ENCODE measurements at places on chromosomes 2 and 18.

DNA sequence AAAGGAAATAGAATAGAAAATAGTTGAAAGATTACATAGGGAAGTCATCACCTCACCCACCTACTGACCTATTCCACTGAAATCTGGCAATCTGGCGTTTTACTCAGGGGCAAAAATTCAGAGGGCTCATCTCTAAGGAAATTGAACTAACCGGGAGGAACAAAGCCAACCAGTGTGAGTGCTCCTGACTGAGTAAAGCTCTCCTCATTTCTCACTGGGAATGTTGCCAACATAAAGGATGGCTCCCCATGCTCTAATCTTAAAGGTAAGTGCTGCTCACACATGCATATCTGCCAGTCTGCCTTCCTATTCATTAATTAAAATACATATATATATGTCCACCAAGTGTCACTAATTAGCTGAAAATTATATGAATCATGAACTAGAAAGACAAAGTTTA lies 13.5 kb upstream of the DOK6 start:
- no peak for DNase-seq

- DNase-seq: peak; percentile 84
Measured at GRCh38 chr18:62026586-62026985, 133.8 kb upstream of the RNF152 start.

GRCh38 chr2:241300000-241300399 lies 15.5 kb downstream of the HDLBP start:
- DNase-seq: no peak

- no peak for DNase-seq
Measured at GRCh38 chr18:986051-986450, 81.4 kb downstream of the ADCYAP1 start.

DNA sequence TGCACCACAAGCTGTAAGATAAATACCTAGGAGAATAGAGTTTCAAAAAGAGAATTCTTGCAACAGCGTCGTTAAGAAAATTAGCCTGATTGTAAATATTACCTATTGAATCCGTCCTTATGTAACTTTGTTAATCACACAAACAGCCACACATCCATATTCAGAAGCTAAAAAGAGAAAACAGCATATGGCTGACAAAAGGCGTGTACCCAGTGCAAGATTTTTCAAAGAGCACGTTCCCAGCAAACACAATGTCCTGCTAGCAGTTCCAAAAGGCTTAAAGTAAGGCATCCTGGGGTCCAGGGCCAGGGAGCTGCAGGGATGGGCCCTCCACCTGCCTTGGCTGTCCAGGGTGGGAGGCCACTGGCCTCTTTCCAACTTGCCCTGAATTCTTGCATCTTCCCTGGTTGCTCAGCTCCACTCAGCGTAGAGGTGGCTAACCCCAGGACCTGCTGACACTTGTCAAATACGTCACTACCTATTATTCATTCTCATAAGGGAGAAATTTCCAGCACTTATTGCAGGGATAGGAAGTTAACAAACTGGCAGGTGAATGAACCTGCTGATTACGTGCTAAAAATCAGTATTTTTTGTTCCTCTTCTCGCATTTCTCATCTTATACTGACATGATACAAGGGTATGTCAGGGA lies 102.1 kb upstream of the NEDD4L start:
- DNase-seq: peak; percentile 96

GRCh38 chr2:240573071-240573515 lies 4.8 kb downstream of the RNPEPL1 start:
- no peak for DNase-seq

GRCh38 chr2:225534697-225535096 lies 135.2 kb downstream of the NYAP2 start:
- no peak for DNase-seq

DNA sequence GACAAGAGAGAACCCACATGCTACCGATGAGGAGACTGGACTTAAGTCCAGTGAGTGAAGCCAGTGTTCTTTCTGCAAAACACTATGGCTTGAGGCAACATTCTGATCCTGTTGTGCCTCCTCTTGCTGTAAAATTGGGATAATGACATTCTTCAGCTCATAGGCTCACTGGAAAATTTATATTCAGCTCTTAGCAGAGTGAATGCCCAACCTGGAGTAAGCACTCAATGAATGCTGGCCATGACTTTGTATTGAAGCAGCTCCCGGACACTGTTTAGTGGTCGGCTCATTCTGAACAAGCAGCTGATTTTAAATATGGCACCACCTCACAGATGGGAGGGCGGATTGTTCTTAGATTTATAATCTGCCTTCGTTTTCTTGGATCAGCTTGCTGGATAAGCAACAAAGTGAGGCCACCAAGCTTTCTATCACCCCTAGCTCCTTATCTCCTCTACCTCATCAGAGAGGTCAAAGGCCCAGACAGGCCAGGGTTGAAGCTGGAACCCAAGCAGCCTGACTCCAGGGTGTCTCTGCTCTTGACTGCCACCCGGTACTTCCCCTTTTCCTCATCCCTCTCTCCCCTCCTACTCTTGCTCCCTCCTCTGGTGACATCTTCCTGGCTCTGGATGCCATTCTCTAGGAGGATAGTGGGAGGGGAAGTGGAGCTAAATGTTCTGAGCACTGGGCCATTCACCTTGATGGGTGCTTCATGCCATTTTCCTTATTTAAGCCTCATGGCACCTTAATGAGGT lies 11.5 kb downstream of the SLC9A4 start:
- DNase-seq: no peak

DNA sequence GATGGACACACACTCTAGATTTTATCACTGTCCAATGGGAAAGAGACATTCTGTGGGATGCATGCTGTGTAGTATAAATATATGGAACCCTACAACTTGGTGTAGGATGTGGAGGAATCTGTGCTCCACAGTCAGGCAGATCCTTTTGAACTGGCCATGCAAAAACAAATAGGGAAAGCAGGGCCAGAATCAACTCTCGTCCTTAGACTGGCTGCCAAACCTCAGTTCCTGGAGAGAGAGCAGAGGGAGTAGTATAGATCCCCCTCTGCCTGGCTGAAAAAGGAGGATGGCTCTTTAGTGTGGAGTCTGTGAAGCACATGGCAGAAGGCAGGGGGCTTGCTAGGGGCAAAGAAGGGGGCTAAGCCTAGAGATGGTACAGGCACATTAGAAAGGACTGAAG lies 84.7 kb downstream of the LYPD6 start:
- DNase-seq: no peak

DNA sequence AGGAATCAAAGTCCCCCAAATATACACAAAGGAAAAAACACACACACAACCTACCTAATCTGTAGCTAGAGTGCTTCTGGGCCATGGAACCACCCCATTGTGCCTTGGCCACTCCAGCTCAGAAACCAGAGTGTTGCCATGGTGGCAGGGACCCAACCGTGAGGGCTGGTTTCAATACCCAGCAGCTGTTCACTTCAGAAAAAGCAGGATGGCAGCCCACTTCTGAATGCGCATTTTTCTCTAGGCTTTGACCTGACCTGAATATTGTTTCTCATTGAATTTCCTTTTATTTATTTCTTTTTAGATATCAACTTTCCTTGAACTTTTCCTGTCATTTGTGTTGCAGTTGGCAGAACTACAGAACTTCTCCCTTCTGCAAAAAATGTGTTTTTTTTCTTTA lies 43.0 kb upstream of the EHBP1 start:
- no peak for DNase-seq

- DNase-seq: no peak
Measured at GRCh38 chr18:70287731-70288130, 1.1 kb upstream of the SOCS6 start.

- no peak for DNase-seq
Measured at GRCh38 chr18:26356045-26356785, 130.0 kb downstream of the TAF4B start.

GRCh38 chr2:60066096-60066839 lies 487.2 kb downstream of the BCL11A start:
- no peak for DNase-seq

GRCh38 chr2:101380376-101380775 lies 6.9 kb downstream of the CREG2 start:
- DNase-seq: peak; percentile 93

- no peak for DNase-seq
Measured at GRCh38 chr2:24343225-24343882, 17.0 kb downstream of the ITSN2 start.

DNA sequence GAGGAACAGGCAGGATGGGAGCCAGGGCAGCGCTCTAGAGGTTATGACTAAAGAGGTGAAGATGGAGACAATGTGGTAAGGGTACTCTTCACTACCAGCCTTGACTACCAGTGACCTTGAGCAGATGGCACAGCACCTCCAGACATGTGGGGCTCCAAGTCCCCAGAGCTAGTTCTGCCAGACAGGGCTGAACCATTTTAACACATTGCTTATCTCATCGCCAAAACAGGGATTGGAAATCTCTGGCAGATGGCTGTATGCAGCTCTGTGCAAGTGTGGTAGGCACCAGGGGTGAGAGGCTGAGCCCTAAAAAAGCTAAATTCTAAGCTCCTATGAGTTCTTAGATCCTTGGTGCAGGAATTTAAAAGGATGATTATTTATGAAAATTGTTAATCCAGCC lies 41.3 kb downstream of the FSHR start:
- no peak for DNase-seq

- DNase-seq: peak; percentile 37
Measured at GRCh38 chr2:202237787-202238233, 587 bp downstream of the SUMO1 start.

DNA sequence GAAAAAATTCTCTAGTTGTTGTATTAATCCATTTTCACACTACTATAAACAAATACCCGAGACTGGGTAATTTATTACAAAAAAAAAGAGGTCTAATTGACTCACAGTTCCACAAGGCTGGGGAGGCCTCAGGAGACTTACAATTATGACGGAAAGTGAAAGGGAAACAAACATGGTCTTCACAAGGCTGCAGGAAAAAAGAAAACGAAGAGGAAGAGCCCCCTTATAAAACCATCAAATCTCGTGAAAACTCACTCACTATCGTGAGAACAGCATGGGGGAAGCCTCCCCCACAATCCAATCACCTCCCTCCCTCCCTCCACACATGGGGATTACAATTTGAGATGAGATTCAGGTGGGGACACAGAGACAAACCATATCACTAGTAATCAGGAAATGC lies 61.7 kb upstream of the SPTBN1 start:
- no peak for DNase-seq

GRCh38 chr2:72124376-72124775 lies 23.3 kb downstream of the CYP26B1 start:
- DNase-seq: no peak

DNA sequence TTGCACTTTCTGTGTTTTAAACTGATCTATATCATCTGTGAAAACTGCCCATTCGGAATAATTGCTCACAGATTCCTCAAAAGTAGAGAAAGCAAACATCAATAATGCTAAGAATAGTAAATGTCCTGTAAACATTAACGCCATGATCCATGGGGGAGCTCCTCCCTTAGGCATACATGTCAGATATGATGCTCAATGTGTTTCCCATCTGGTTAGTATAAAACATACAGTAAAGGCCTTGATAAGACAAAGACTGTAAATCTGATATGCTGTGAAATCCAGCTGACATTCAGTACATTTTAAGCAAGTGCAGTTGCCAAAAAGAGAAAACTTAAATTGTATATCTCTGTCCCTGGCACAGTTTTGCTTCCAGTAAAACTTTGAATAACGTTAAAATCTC lies 2.1 kb downstream of the DSEL start:
- no peak for DNase-seq

DNA sequence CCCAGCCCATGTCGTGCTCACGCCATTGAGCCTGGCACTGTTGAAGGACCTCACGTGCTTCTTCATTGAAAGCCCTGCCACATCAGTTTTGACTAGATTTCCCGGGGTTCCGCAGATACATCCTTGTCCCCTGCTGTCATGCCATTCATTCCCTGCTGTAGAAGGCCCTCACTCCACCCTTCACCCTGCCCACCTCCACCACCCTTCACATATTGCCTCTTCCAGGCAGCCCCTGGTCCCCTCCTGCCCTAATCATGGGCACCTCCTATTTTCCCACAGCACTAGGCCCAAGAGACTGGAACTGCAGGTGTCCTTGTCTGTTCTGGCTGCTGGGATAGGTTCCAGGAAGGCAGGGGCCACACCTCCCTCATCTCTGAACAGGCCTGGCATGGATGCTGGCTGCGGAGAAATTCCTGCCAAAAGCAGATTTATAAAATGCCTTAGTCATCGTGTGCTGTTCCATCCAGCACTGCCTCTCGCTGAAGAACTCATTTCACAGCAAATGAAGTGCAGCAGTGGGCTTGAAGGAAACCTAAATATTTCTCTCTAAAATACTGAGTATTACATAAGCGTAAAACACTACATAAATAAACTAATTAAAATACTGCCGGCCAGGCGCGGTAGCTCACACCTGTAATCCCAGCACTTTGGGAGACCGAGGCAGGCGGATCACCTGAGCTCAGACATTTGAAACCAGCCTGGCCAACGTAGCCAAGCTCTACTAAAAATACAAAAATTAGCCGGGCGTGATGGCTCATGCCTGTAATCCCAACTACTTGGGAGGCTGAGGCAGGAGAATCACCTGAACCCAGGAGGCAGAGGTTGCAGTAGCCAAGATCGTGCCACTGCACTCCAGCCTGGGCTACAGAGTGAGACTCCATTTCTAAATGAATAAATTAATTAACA lies 38.4 kb downstream of the EIF4E2 start:
- DNase-seq: peak; percentile 80

DNA sequence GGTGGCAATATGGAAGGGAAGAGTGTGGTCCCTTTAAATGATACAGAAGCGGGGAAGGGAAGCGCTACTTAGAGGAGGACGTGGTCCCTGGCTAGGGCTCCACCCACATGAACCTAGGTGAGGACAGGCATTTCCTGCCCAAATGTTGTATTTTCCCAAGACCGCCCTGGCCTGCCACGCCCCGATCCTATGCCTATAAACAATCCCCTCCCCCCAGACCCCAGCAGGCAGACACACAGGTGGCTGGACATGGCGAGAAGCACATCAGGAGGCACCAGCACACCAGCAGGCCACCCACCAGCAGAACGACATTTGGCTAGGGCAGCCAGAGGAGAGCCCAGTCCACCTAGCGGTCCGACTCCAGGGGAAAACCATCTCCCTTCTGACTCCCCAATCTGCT lies 47.2 kb downstream of the METTL8 start:
- DNase-seq: no peak

- peak; percentile 86 for DNase-seq
Measured at GRCh38 chr18:28065031-28065792, 111.7 kb downstream of the CDH2 start.

GRCh38 chr2:20363578-20363977 lies 12.9 kb upstream of the PUM2 start:
- DNase-seq: no peak

DNA sequence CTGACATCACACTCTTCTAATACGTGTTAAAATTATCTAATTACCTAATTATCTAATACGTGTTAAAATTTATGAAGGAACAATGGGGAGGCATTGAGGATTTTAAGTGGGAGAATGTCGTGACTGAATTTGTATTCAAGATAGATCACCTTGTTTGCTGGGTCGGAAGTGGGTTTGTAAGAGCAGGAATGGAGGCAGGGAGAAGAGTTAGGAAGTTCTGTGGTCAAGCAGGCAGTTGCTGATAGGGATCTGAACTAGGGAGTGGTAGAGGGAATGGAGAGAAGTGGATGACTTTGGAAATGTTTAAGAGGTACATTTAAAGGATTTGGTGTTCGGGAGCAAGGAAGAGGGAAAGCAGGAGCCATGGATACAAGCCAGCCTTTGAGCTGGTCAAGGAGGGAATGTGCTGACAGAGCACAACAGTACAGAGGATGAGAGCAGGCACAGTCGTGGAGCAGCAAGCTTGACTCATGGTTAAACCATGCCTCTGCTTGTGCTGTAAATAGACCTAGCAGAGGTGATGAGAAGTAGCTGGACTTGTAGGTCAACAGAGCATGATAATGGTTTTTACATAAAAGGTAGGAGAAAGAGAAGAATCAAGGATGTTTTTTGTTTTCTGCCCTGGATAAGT lies 16.2 kb downstream of the IL18RAP start:
- DNase-seq: peak; percentile 80
